ENCODE measurements at places on chromosomes 12 and 14.

DNA sequence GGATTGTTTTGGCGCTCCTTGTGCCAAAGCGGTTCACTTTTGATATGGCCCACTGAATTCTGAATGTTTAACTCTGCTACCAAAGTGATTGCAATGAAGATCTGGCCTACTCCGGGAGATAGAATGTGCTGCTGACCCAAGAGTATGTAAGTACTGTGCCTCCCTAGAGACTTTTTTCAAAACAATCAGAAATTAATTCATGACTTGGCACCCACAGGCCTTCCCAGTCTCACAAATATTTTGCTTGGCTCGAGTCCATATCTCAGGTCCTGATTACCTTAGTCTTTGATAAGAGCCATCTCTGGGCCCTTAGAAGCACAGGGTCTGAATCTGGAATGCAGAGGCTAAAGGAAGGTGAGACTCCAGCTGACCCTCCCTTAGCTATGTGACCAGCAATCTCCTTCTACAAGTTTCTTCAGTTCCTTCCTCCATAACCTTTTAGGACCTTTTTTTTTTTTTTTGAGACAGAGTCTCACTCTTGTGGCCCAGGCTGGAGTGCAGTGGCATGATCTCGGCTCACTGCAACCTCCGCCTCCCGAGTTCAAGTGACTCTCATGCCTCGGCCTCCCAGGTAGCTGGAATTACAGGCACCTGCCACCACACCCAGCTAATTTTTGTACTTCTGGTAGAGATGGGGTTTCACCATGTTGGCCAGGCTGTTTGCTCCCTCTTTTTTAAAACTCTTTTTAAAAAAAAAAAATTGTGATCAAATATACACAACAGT lies 49.5 kb upstream of the METAP2 start:
- no peak for DNase-seq

GRCh38 chr12:64633011-64633939 lies 23.0 kb downstream of the RASSF3 start:
- no peak for DNase-seq

DNA sequence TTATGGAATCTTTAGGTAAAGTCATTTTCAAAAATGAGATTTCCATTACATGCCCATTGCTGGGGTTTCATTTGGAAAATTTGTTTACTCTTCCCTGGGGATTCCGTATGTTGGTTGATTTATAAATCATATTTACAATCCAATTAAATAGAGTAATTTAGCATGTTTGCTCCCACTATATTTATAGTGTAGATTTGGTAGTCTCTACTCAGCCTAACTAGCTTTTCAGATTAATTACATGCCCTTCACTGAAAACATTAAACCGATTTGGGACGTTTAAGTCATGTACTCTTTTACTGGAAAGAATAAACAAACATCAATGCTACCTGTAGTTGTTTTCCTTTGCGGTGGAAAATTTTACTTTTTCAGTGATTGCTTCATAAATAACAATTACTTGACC lies 10.4 kb downstream of the PAX9 start:
- no peak for DNase-seq

DNA sequence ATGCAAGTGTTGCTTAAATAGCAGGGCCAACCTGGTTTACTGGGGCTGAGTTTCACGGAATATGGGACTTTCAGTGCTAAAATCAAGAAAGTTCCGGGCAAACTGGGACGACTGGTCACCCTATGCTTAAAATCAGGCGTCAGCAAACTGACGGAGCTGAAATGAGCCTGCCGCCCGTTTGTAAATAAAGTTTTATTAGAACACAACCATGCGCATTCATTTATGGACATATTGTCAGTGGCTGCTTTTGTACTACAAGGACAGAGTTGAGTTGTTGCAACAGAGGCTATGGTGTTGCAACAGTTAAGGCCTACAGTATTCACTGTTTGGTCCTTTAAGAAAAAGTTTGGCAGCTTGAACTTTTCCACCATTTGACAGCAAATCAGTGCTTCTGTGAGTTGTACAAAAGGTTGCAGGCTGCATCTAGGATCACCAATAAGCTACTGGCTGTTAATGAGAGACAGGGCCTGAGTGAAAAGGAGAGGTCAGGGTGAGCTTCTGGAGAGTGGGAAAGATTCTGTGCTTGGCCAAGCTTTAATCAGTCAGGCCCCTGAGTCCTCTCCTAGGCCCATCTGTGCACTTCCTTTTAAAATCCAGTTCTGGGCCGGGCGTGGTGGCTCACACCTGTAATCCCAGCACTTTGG lies 13.3 kb downstream of the SELPLG start:
- DNase-seq = peak; percentile 64

- peak; percentile 52 for DNase-seq
Observed at GRCh38 chr14:61051051-61051450, 70.0 kb downstream of the SLC38A6 start.

DNA sequence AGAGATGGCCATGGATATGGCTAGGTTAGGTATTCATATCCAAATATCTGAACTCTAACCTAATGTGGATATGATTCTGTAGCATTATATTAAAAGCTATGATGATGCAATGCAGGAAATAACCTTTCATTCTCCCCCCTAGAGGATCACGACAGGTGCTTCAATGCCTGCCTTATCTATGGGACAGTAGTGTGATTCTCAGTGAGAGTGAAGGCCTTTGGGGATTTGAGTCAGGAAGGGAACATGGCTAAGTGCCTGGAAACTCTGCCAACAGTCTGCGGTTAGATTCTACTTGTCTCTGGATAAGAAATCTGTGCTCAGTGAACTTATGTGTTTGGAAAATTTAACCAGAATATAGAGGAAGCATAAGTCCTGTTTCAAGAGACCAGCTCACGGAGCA lies 81.8 kb downstream of the SLC38A1 start:
- DNase-seq = no peak

DNA sequence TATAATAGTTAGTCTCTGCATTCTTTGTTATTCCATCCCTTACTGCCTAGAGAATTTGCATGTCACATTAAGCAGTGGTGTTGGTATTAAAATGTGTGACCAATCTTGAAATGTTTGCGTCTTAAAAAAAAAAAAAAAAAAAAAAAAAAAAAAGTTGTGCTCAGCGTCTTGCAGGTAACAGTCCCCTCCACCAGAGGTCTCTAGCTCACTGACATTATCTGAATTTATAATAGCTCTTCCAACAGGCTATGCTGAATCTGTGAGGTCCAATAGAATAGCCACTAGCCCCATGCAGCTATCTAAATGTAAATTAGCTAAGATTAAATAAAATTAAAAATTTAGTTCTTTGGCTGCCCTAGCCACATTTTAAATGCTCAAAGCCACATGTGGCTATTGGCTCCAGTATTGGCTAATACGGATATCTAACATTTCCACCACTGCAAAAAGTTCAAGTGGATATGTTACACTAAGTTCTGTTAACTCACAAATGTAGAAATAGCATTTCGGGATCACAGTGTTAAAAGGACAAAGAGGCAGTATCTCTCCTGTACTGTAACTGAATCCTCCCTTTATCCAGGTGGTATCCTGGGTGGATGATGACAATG lies 28.7 kb downstream of the NKX2-8 start:
- peak; percentile 45 for DNase-seq

Data from suppressor macrophage treated with lipopolysaccharide for 4 hours (primary cell).